ENCODE measurements at places on chromosomes 11 and 22.

DNA sequence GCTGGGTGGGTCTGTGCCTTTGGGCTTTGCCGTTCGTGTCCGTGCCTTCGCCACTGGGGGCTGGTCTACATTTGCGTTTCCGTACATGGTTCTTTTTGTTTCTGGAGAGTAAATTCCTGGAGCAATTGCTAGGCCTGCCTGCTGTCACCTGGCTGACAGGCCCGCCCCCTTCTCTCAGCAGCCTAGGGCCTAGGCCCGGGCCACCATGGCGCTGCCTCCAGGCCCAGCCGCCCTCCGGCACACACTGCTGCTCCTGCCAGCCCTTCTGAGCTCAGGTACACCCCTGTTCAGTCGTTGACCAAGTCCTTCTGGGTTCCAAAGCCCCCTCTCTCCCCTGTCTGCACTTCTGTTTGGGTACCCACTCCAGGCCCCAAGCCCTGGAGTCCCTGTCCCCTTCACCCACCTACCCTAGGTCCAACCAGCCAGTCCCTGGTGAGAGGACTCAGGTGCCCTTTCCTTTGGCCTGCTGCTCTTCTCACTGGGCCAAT, 649 bp downstream of the TMEM25 start:
- no peak for DNase-seq

DNA sequence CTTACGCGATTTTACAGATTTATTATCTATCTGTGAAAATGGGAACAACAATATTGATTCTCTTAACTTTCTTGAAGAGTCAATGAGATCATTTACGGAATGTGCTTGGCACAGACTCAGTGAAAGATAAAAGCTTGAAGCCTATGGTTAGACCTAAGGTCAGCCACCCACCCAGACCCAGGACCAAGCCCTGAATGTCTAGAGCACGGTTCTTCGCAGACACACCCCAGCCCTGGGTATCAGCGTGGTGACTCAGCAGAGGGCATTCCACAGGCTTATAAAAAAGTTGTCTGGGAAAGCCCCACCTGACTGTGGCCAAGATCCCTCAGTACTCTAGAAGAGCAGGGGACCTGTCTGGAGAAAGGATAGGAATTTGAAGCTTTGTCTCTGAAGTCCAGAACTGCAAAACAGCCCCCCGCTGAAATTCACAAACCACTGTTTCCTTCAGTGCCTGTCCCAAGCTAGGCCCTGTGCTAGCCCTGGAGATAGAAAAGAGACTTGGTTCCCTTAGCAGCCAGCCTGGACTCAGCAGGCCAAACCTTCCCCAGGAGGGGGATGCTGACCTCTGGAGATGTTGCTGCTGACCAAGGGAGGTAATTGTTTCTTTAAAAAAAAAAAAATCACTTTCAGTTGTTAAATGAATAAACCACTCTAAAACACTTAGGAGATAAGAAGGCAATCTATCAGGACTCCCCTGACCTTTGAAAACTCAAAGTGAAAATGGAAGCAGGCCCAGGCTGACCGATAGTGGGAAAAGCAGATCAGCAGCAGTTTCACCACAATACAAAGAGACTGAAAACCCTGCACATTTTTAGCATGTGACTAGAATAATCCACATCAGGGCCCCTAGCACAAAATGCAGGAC, 114.0 kb downstream of the ABTB2 start:
- peak; percentile 15 for DNase-seq

- DNase-seq: no peak
Measured at GRCh38 chr22:22427542-22428065, 80.9 kb downstream of the ZNF280B start.

DNA sequence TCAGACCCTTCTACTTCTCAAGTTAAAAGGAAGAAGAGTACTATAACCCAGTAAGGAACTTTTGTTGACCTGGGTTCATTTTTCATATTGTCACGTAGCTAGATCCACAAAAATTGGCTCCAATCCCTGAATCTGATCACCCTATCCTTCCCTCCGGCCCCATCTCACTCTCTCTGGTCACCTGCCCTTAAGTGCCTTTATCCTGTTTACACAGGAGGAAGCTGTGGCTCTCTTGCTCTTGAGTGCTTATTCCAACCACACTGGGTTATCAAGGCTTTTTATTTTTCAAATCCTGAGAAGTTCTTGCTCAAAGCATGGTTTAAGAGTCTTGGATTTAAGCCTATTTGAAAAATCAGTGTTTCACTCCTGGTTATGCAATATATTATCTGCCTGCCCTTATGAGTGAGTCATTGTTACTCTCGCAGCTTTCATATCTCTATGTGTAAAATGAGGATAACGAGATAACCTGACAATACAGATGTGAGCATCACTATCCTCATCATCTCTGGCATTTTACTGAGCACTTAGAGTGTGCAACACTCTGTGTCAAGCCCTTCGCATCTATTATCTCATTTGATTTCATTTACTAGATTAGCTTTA, 293.9 kb downstream of the GUCY1A2 start:
- no peak for DNase-seq

DNA sequence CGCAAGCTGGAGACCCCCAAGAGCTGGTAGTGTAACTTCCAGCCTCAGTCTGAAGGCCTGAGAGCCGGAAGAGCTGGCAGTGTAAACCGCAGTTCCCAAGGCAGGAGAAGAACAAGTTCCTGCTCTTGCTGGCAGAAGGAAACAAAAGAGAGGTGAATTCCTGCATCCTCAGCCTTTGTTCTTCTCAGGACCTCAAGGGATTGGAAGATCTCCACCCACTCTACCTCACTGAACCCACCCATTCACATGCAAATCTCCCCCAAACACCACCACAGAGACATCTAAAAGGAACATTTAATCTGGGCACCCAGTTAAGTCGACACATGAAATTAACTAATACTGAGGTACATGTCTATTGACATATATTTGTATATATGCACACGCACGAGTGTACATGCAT, 1310.3 kb downstream of the TBC1D22A start:
- DNase-seq: no peak

- no peak for DNase-seq
Measured at GRCh38 chr22:26593763-26594162, 3.8 kb upstream of the TPST2 start.

- DNase-seq: no peak
Measured at GRCh38 chr11:115334932-115335788, 169.1 kb downstream of the CADM1 start.

DNA sequence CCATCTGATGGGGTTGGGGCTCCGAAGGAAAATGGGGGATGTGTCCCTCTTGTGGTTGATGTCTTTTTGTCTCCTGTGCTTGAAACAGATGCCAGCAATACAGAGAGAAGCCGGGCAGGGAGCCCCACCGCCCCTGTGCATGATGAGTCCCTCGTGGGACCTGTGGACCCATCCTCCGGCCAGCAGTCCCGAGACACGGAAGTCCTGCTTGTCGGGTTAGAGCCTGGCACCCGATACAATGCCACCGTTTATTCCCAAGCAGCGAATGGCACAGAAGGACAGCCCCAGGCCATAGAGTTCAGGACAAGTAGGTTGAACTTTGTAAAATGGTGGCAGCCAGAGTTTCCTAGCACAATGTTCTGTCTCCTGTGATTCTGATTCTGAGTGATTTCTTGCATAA, 91.7 kb upstream of the OR4B1 start:
- DNase-seq: no peak

GRCh38 chr11:63837739-63838138, 1.2 kb upstream of the MARK2 start:
- DNase-seq: no peak

- no peak for DNase-seq
Measured at GRCh38 chr11:87039371-87039770, 1.6 kb downstream of the TMEM135 start.

DNA sequence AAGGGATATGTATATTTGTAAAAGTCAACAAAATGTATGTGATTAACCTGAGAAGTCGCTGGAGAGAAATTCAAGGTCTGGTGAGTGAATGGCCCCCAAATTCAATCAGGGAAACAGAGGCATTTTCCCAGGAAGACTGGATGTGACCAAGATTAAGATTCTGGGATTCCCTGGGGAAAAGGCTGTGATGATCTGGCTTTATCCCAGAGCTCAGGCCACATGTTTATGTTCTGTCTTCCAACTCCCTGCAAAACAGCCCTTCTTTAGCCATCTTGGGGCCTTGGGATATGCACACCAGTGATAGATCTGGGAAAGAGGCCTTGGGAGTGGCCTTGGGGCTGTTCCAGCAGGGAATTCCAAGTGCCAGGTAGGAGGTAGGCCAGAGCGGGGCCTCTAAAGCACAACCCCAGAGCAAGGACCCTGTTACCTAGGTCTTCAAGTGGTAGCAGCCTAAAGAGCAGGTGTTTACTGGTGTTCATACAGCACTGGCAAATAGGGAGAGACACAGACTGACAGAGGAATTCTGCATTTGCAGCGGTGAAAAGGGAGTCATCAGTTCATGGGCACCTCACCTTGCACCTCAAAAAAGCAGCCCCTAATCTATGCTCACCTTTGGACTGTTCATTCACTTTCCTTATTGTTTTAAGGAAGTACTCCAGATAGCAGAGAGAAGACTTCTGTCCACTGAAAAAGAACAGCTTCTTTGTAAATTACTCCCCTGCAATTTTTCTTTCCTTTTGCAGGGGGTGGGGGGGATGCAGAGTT, 312.4 kb downstream of the BUD13 start:
- DNase-seq: no peak

GRCh38 chr22:37161443-37161842, 11.7 kb upstream of the IL2RB start:
- no peak for DNase-seq

- no peak for DNase-seq
Measured at GRCh38 chr11:57899378-57899777, 124.3 kb upstream of the OR9Q1 start.

GRCh38 chr11:28537822-28538221, 429.6 kb downstream of the METTL15 start:
- DNase-seq: no peak

- no peak for DNase-seq
Measured at GRCh38 chr11:71947498-71947897, 18.7 kb downstream of the RNF121 start.

Data from stimulated activated CD4-positive, alpha-beta T cell treated with anti-CD3 and anti-CD28 coated beads, Interleukin-4, amount 100 ng/mL, for 4 hours (primary cell).